ENCODE measurements at places on chromosomes 11 and 22. TPM values are rescaled to one million over a fixed set of nuclear protein-coding genes. Genes with fewer than 3 reads are reported as not detected.

The OR8K5 gene
- not detected for total RNA-seq

The PAX6 gene
- 2.0 TPM for total RNA-seq

The C22orf31 gene
- not detected for total RNA-seq

The SLC43A1 gene
- total RNA-seq = 13.6 TPM

DNA sequence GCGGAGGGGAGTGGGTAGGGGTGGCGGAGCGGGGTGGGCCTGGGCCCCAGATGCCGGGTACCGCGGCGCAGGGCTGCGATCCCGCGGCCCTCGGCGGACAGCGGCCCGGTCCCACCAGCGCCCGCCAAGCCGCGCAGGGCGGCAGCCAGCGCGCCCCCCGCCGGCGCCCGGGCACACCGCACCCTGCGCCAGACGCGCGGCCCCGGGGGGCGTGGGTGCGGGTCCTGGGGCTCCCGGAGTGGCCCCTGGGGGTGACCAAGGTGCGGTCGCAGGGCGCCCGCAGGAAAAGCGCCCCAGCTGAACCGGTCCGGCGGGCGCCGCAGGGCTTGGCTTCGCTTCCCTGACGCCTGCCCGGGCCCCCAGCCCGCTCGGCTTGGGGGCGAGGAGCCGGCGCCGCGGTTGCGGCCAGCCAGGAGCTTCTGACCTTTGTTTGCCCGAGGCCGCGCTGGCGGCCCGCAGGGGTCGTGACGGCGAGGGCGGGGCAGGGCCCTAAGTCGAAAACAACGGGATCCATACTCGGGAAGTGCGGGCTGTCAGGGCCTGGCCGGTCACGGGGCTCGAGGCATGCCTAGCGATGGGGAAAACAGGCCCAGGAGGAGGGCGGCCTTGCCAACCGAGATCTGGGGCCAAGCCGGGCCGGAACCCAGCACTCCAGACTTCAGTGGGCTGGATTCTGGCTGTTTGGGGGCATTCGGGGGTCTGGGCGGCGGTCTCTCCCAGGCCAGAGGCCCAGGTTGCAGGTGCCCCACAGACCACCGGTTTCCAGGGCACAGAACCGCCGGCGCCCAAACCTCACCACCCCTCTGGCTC lies 581 bp upstream of the AP5B1 start:
- DNase-seq = no peak

- DNase-seq = no peak
Observed at GRCh38 chr22:28581016-28581415, 98.6 kb downstream of the TTC28 start.

DNA sequence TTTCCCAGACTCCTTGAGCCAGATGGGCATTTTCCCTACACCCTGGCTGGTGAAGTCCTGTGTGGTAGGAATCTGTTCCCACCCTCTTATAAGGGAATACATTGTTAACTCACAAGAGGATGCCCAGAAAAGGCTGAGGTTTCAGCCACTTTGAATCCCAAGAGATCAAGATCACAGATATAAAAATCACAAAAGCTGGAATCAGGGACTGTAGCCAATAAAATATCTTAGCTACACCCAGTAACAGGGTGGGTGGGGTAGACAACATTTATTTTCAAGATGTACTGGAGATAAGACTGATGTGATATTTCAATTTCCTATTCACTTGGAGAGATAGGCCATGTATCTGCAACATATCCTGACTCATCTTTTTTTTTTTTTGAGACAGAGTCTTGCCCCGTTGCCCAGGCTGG lies 50.3 kb downstream of the COPB1 start:
- DNase-seq = peak; percentile 31

DNA sequence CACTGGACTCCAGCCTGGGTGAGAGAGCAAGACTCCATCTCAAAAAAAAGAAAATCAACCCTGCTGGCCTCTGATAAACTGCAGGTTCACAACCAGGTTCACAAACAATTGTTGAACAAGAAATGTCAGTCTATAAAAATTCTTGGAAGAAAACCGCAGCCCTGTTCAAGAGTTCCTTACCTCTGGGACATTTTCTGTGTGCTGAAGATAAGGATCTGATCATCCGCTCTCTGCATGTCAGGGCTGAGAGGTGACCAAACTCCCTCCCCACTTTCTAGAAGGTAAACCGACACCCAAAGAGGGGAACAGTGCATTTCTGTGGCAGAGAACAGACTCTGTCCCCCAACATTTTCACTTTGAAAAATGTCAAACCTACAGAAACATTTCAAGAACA lies 4.2 kb upstream of the UPK3A start:
- no peak for DNase-seq

GRCh38 chr22:33796494-33796893 lies 123.8 kb downstream of the LARGE1 start:
- no peak for DNase-seq

GRCh38 chr11:99327527-99327926 lies 306.8 kb downstream of the CNTN5 start:
- no peak for DNase-seq

- no peak for DNase-seq
Observed at GRCh38 chr11:86591631-86592030, 80.8 kb downstream of the ME3 start.

- no peak for DNase-seq
Observed at GRCh38 chr22:45999379-45999971, 22.5 kb upstream of the WNT7B start.

DNA sequence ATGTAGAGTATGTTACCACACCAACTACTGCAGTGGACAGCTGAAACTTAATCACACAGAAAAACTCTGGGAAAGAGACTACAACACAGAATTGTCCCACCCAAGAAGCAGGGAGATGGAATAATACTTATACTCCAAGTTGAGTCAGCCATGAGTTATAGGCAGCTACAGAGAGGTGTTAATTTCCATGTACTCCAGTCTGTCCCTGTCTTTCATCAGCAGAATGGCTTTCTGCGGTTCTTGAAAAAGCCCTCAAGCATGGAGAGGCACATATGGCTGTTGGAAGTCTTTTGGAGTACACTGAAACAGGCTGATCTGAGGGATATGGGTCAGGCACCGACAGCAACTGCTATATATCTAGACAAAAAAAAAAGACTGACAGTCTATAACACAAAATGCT lies 219.5 kb downstream of the DLG2 start:
- DNase-seq = no peak

DNA sequence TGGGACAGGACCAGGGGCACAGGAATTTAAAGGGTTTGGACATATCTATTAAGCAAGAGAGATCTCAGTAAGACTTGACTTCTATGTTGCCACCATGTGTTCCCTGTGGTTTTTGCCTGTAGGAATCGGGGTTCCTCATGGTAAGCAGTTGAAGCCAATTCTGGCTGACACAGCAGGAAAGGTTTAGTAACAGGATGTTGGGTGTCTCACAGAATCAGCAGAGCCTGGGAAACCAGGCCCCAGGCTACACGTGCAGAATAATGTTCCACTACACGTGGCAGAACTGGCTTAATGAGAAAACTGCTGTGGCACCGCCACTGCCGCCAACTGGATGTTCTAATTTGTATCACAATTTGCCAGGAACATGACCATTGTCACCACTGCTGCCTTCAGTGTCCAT lies 264.6 kb upstream of the PLET1 start:
- DNase-seq = peak; percentile 57

GRCh38 chr11:62547691-62548281 lies 1.2 kb upstream of the AHNAK start:
- DNase-seq = peak; percentile 64

DNA sequence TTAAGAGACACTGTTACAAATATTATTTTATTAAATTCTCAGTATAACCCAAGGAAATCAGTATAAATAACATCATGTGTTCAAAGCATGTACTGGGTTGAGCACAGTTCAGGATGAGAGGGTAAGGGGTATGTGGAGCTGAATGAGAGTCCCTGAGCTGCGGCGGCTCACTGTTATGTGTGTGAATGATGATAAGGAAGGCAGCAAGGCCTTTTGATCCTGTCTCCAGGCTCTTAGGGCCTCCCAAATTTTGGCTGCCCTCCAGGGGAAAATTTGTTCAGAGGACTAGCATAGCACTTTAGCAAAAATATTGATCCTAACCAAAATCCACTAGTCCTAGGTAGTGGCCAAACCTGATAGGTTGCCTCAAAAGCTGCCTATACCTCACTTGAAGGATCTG lies 86.1 kb upstream of the SPON1 start:
- no peak for DNase-seq

- no peak for DNase-seq
Observed at GRCh38 chr11:104394508-104394907, 230.6 kb upstream of the PDGFD start.

GRCh38 chr22:43473441-43473840 lies 61.6 kb downstream of the MPPED1 start:
- DNase-seq = no peak

DNA sequence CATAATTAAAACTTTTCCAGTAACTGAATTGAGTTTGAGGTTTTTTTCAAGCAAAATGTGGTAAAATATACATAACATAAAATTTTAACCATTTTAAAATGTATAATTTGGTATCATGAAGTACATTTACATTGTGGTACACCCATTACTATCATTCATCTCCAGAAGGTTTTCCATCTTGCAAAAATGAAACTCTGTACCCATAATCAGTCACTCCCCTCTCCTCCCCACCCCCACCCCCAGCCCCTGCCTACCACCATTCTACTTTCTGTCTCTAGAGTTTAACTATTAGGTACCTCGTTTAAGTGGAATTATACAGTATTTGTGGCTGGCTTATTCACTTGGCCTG lies 63.7 kb downstream of the MICAL2 start:
- DNase-seq = no peak

DNA sequence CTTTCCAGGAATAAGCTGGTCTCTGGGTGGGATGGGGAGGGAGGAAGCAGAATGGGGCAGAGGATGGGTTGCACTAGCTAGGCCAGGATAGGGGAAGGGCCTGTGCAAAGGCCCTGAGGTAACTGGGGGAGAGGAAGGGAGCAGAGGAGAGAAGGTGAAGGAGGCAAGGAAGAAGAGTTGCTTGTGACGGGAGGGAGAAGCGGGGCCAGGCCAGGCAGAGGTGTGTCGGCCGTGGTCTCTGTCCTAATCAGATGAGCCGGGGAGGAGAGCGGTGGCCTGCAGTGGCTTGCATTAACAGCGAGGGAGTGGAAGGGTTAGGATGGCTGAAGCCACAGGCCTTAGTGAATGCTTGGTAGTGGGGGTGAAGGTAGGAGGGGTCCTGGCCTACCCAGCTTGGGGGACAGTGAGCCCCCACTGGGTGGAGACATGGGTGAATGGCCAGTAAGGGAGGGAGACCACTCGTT lies 6.0 kb upstream of the DERL3 start:
- no peak for DNase-seq

GRCh38 chr11:70511345-70511744 lies 113.0 kb downstream of the CTTN start:
- no peak for DNase-seq

Data from HT1080 (cell line).